Esophagus muscularis mucosa (tissue), 4 donors: ENCODE measurements at places on chromosomes 16 and 17. TPM values are rescaled to one million over a fixed set of nuclear protein-coding genes. Genes with fewer than 3 reads are reported as not detected.

DNA sequence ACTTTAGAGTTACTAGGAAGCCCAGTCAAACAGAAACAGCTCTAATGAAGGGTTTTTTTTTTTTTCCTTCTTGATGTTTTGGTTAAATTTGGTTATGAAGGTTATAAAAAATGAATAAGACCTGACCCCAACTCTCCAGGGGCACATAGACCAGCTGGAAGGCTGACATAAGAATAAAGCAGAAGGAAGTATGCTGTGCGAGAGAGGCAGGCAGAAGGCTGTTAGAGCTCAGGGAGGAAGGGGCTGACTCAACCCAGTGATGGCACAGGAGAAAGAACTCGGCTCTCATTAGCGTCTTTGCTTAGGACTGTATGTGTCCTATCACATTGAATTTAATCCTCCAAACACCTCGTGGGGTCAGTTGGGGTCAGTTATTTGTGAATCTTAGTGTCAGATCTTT, 474.6 kb downstream of the PMP22 start:
- DNase-seq, result no peak

GRCh38 chr16:6856578-6856977, 476.1 kb upstream of the RBFOX1 start:
- no peak for DNase-seq

GRCh38 chr16:88856122-88856827, 472 bp downstream of the GALNS start:
- no peak for DNase-seq

DNA sequence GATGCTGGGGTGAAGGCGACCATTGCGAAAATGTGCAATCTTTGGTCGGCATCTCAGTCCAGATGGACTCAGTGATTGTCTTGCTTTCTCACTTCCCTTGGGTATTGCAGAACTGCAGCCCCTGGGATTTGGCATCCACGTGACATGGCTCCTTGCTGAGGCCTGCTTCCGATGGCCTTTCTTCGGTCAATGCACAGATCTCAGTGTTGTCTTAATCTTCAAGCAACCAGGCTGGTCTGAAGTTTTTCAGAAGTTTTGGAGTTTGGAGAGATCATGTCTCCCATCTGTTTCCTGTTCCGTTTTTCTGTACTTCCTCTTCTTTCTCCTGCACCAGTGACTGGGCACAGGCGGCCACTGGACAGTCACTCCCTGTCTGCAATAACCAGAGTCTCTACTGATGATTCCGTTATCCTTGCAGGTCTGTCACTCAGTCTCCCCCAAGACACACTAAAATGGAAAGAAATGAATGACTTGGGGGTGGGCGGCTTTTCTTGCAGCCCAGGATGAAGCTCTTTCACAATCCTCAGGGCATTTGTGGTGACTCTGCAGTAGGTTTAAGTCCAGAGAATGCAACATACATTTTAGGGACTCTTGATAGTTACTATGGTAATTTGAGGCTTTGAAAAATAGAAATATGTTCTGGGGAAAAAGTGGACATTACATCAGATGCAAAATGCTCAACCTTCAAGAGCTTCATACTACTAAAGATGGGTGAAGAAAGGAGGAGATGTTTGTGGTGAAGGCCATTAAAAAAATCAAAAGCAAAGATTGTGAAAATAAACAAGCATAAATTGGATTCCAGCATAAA, 106.3 kb upstream of the ZFHX3 start:
- DNase-seq, result no peak

- no peak for DNase-seq
These were observed 8.1 kb upstream of the EPX start for GRCh38 chr17:58184308-58184985.

HAS3 gene
- 0.57 TPM for total RNA-seq

ZG16B gene
- not detected for total RNA-seq
